ENCODE measurements at places on chromosomes 4 and X.

- DNase-seq = no peak
These were observed 276.9 kb upstream of the PCDH7 start for GRCh38 chr4:30443289-30443688.

DNA sequence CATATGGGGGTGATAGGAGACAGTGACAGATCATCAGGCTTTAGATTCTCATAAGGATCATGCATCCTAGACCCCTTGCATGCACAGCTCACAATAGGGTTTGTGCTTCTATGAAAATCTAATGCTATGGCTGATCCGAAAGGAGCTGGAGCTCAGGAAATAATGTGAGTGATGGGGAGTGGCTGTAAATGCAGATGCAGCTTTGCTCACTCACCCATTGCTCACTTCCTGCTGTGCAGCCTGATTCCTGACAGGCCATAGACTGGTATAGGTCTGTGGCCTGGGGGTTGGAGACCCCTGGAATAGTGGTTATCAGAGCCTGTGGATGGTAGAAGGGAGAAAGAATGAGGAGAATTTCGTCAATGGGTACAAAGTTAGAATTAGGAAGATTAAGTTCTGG lies 2751.1 kb downstream of the ARAP2 start:
- DNase-seq = no peak

DNA sequence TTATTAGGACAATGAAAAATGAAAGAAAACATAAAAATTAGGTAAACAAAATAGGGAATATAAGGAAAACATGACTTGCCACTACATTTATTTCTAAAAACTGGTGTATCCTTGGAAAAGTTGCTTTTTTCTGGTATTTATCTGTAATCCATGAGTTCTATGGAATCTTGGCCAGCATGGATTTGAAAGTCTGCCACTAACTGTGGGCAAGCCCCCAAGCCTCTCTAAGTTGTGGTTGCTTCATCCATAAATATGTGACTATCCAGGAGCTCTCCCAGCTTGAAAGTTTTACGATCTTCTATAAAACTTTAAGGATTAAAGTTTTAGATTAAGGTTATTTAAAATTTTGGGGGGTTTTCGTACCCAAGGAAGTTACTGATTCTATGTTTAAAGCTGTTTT lies 21.8 kb downstream of the RPS6KA3 start:
- no peak for DNase-seq

DNA sequence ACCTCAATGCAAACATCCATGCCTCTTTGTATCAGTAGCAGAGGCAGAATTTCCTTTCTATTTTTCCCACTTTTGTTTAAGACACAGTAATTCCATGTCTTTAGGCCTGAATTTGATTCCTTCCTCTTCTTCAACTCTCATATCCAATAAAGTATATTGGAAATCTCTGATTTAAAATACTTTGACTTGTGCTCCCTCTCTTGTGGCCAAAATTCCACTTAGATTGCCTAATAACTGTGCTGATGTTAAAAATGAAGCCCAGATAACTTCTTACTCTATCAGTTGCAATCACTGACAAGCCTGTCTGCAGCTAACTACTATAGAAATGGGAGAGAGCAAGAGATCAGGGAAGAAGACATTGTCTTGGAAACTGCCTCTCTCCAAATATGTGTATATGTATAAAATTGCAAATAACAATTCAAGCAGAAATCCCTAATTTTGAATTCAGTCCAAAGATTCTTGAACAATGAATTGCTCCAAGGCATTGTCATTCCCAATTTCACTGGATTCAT lies 163.5 kb upstream of the SPIN4 start:
- DNase-seq = no peak
